ENCODE measurements at places on chromosomes 11 and 22. TPM values are rescaled to one million over a fixed set of nuclear protein-coding genes. Genes with fewer than 3 reads are reported as not detected.

Gene NAP1L4
- total RNA-seq, result 103 TPM

Gene ISX
- not detected for total RNA-seq

Gene SOX6
- total RNA-seq, result 0.87 TPM

Gene C11orf52
- total RNA-seq, result 0.66 TPM

Gene SYT13
- not detected for total RNA-seq

Gene NCAM1
- 0.15 TPM for total RNA-seq

Gene OR2AG2
- total RNA-seq, result 0.15 TPM

Gene CASP5
- total RNA-seq, result not detected

Gene CNGA4
- not detected for total RNA-seq

Gene RAB39A
- not detected for total RNA-seq

Gene CNTF
- 1.5 TPM for total RNA-seq

Gene ATP6V1E1
- 154 TPM for total RNA-seq

Gene OR52E8
- total RNA-seq, result not detected

Gene MEI1
- 0.73 TPM for total RNA-seq

Gene RGL4
- under 0.01 TPM for total RNA-seq

Gene ELMOD1
- not detected for total RNA-seq
